ENCODE measurements at places on chromosomes 5 and 9. TPM values are rescaled to one million over a fixed set of nuclear protein-coding genes. Genes with fewer than 3 reads are reported as not detected.

GRCh38 chr5:135045488-135045887 is 11.5 kb upstream of the PITX1 start:
- no peak overlapping the region for H3K27ac ChIP-seq
- H3K4me3 ChIP-seq = no peak overlapping the region
- no peaks in the 10 kb centered on the region for H3K4me1 ChIP-seq
- no peak for DNase-seq
- no peaks in the 10 kb centered on the region for H3K36me3 ChIP-seq
- H3K27me3 ChIP-seq = peaks cover 65% of the 10 kb centered on the region

- H3K27me3 ChIP-seq = no peaks in the 10 kb centered on the region
- H3K4me3 ChIP-seq = no peak overlapping the region
- H3K4me1 ChIP-seq = no peaks in the 10 kb centered on the region
These were observed 51.0 kb downstream of the KIF4B start for GRCh38 chr5:155064580-155064979.

DNA sequence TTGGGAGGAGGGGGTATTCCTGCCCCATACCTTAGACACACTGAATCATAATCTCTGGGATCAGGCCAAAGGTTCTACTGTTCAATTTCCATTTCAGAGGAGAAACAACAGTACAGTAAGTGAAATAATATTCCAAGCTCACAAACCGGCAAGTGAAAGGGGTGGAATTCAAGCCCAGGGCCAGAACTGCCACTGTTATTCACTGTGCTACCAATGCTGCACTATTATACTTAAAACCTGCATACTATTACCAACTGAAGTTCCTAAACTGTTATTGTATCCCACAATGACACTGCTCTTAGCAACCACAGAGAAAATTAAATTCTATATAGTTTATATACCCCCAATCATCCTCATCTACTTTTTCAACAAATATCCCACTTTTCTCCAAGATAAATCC is 24.6 kb downstream of the SSBP2 start:
- H3K36me3 ChIP-seq = no peaks in the 10 kb centered on the region
- H3K27ac ChIP-seq = no peak overlapping the region
- H3K4me3 ChIP-seq = no peak overlapping the region

GRCh38 chr9:2967766-2968165 is 123.9 kb upstream of the PUM3 start:
- H3K4me3 ChIP-seq = no peak overlapping the region
- no peak for DNase-seq
- no peaks in the 10 kb centered on the region for H3K36me3 ChIP-seq
- no peaks in the 10 kb centered on the region for H3K4me1 ChIP-seq

GRCh38 chr9:78871452-78872331 is 574.8 kb downstream of the PSAT1 start:
- H3K4me1 ChIP-seq = no peaks in the 10 kb centered on the region
- H3K27me3 ChIP-seq = no peaks in the 10 kb centered on the region
- no peak overlapping the region for H3K27ac ChIP-seq

CSF2 gene
- total RNA-seq = 1,084 TPM

DNA sequence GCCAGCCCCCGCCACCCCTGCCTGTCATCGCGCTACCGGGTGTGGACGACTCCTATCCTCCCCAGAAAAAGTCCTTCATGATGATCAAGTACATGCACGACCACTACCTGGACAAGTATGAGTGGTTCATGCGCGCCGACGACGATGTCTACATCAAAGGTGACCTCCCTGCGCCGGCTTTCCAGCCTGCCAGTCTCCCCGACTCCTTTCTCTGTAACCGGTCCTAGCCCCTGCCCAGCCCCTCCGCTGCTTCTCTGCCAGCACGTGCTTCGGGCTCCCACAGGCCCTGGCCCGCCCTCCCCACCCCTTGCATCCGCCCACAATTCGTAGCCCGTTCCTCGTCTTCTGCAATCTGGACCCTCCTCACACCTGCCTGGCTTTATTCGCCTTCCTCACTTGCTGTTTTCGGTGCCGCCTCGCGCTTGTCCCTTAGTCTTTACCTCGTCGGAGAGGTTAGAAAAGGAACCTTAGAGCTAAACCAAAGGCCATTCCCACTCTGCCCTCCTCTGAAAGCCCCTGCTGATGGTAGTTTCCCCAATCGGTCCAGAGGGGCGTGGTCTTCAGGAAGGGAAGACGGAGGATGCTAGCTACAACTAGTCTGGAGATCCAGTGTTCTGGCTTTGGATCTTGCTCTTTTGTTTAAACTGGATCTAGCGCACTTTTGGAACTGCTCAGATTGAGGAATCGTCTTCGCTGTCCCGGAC is 1.4 kb downstream of the CHSY3 start:
- H3K36me3 ChIP-seq = no peaks in the 10 kb centered on the region
- peak overlapping the region; percentile 54 for H3K27ac ChIP-seq
- DNase-seq = peak; percentile 57
- H3K4me1 ChIP-seq = peaks cover 13% of the 10 kb centered on the region
- H3K4me3 ChIP-seq = peak overlapping the region; percentile 73
- peaks cover 50% of the 10 kb centered on the region for H3K27me3 ChIP-seq

- no peak overlapping the region for H3K27ac ChIP-seq
- H3K4me1 ChIP-seq = peaks cover 8% of the 10 kb centered on the region
- no peaks in the 10 kb centered on the region for H3K27me3 ChIP-seq
- H3K36me3 ChIP-seq = peaks cover 13% of the 10 kb centered on the region
- H3K4me3 ChIP-seq = no peak overlapping the region
- DNase-seq = no peak
These were observed 49.9 kb downstream of the LRRTM2 start for GRCh38 chr5:138824924-138825863.

ACER2 gene
- total RNA-seq = 1.3 TPM

- H3K27ac ChIP-seq = no peak overlapping the region
- peaks cover 6% of the 10 kb centered on the region for H3K27me3 ChIP-seq
- DNase-seq = no peak
- no peaks in the 10 kb centered on the region for H3K36me3 ChIP-seq
These were observed 140.0 kb upstream of the OTULINL start for GRCh38 chr5:14441641-14442040.

DNA sequence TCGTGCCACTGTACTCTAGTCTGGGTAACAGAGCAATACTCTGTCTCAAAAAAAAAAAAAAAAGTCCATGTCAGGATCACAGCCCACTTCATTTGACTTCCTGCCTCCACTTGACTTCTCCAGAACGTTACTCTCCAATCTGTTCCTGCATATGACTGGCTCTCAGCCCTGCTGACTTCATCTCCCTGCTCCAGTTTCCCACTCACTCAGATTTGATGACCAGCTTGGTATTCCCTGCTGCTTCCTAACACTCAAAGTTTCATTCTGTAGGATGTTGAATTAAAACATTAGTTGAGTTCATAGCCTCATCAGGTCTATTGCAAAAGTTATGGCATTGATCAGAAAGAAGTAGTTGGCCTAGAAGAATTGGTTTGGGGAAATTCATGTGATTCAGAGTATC is 52.3 kb downstream of the UGCG start:
- H3K4me3 ChIP-seq = no peak overlapping the region
- H3K27me3 ChIP-seq = peaks cover 4% of the 10 kb centered on the region
- no peaks in the 10 kb centered on the region for H3K36me3 ChIP-seq
- peaks cover 17% of the 10 kb centered on the region for H3K4me1 ChIP-seq

DNA sequence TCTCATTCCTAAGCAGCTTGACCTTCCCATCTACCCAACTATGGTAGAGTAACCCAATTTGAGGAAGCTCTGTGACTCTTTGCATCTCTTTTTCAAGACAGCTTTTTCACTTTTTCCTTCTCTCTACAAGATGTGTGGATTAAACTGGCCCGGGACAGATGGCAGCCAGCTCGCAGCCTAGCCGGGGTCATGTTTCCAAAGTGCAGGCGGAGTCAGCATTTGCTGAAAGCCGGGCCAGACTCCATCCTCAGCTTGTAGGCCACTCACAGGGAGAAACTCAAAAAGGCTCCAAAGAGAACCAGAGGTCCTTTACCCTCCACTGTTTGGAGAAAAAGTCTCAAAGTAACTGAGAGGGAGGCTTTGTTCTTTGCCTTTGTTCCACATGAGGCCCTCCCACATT is 286.8 kb upstream of the PANK3 start:
- H3K4me3 ChIP-seq = no peak overlapping the region
- H3K27me3 ChIP-seq = no peaks in the 10 kb centered on the region
- H3K27ac ChIP-seq = no peak overlapping the region
- H3K4me1 ChIP-seq = no peaks in the 10 kb centered on the region

AGXT2 gene
- total RNA-seq = not detected

GRCh38 chr9:74025402-74025925 is 471.7 kb upstream of the RORB start:
- no peak overlapping the region for H3K27ac ChIP-seq
- H3K36me3 ChIP-seq = no peaks in the 10 kb centered on the region
- no peak for DNase-seq
- H3K27me3 ChIP-seq = no peaks in the 10 kb centered on the region

- DNase-seq = no peak
- no peak overlapping the region for H3K27ac ChIP-seq
- H3K27me3 ChIP-seq = peaks cover 6% of the 10 kb centered on the region
- H3K4me3 ChIP-seq = no peak overlapping the region
- no peaks in the 10 kb centered on the region for H3K36me3 ChIP-seq
- H3K4me1 ChIP-seq = peaks cover 6% of the 10 kb centered on the region
These were observed 59.1 kb downstream of the GALNT12 start for GRCh38 chr9:98866435-98867102.

DNA sequence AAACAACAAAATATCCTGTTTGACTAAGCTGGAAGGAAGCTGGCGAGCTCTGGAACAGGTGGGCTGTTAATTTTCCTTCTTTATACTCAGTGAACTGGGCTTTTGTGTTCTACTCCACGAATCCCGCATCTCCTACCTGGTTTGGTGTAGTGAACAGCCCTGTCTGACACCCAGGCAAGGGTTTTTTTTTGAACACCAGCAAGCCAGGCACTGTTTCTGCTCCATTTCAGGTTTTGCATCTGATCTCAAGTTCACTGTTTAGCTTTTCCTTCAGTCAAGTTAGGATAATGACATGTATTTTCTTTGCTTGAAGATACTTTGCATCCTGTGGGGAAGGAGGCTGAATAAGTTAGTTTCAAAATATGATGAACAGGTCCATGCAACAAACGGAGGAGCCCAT is 204.5 kb downstream of the SEMA6A start:
- no peak overlapping the region for H3K27ac ChIP-seq
- no peaks in the 10 kb centered on the region for H3K27me3 ChIP-seq
- no peak for DNase-seq
- H3K4me3 ChIP-seq = no peak overlapping the region
- no peaks in the 10 kb centered on the region for H3K4me1 ChIP-seq

DNA sequence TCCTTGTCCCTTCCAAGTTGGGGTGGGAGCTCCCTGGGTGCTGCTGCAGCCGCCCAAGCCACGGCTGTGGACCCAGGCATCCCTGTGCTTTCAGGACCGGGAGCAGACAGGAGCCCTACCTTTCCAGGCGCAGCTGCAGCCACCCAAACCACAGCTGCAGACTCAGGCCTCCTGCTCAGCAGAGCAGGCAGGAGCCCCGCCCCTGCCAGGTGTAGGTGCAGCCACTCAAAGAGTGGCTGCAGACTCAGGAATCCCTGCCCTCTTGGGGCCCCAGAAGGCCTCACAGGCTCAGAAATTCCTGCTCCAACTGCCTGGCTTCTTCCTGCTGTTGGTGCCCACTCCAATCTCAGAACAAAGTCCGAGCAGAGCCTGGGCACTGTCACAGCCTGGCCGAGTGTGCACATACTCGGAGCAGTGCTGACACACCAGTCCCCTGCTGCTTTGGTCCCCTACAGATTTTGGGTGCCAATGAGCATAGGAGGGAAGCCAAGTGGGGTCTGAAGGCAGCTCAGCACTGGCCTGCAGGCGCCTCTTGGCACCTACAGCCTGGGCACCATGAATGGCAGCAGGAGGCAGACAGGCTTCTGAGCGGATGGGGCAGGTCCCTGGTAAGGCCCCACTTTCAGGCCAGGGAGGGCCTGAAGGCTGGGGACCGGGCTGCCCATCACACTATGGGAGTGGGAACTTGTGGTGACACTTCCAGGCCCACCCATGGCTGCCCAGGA is 6.0 kb upstream of the TESK1 start:
- H3K27ac ChIP-seq = no peak overlapping the region
- no peak for DNase-seq
- peaks cover 7% of the 10 kb centered on the region for H3K4me1 ChIP-seq
- H3K27me3 ChIP-seq = no peaks in the 10 kb centered on the region
- H3K36me3 ChIP-seq = peaks cover 3% of the 10 kb centered on the region
- no peak overlapping the region for H3K4me3 ChIP-seq

SLC45A2 gene
- total RNA-seq = not detected

- peak overlapping the region; percentile 92 for H3K4me3 ChIP-seq
- DNase-seq = peak; percentile 69
- peaks cover 13% of the 10 kb centered on the region for H3K36me3 ChIP-seq
- peak overlapping the region; percentile 93 for H3K27ac ChIP-seq
- H3K27me3 ChIP-seq = no peaks in the 10 kb centered on the region
- peaks cover 56% of the 10 kb centered on the region for H3K4me1 ChIP-seq
These were observed 2.6 kb downstream of the CEMIP2 start for GRCh38 chr9:71765693-71766092.

DNA sequence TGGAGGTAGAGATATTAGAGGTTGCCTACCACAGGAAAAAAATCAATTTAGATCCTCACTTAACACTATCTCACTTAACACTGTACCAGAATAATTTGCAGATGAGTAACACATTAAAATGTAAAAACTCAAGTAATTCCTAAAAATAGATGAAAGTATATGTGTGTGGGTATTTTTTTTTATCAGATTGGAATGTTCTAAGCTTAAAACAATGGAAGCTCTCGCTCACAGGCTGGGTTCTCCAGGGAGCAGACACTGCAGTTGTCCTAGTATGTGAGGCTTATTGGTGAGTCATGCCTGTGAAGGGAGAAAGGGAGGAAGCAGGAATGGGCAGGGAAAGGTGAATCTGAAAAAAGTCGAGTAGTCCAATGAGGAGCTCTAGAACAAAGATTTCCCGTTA is 181.3 kb upstream of the ZNF608 start:
- no peak for DNase-seq
- H3K27ac ChIP-seq = no peak overlapping the region
- H3K27me3 ChIP-seq = no peaks in the 10 kb centered on the region

- H3K27me3 ChIP-seq = peaks cover 8% of the 10 kb centered on the region
- peaks cover 3% of the 10 kb centered on the region for H3K36me3 ChIP-seq
- H3K4me3 ChIP-seq = peak overlapping the region; percentile 95
- peak overlapping the region; percentile 92 for H3K27ac ChIP-seq
These were observed 522 bp downstream of the CDK20 start for GRCh38 chr9:87973730-87974292.

- H3K4me1 ChIP-seq = peaks cover 53% of the 10 kb centered on the region
- no peak overlapping the region for H3K4me3 ChIP-seq
- H3K36me3 ChIP-seq = peaks cover 57% of the 10 kb centered on the region
- no peak for DNase-seq
- no peaks in the 10 kb centered on the region for H3K27me3 ChIP-seq
- no peak overlapping the region for H3K27ac ChIP-seq
These were observed 14.3 kb downstream of the JADE2 start for GRCh38 chr5:134539732-134540131.

ANKRD18A gene
- 4.5 TPM for total RNA-seq

DNA sequence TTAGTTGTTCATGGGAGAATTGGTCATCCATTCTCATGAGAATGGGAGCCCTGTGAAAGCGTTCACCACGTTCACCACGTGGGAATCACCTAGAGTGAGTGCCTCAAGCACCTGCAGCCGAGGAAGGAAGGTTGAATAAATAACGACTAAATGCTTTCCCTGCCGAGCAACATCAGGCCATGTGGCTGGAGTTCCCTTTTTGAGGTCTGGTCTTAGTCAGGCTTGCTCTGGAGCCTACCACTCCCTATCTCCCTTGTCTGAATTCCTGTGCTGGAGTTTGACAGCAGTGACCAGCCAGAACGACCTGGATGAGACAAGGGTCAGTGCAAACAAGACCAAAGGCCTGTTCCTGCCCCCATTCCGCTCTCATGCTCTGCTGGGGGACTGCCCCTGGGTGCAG is 28.5 kb downstream of the KCNMB1 start:
- H3K4me1 ChIP-seq = no peaks in the 10 kb centered on the region
- no peaks in the 10 kb centered on the region for H3K36me3 ChIP-seq
- DNase-seq = no peak
- peaks cover 8% of the 10 kb centered on the region for H3K27me3 ChIP-seq
- H3K4me3 ChIP-seq = no peak overlapping the region
- H3K27ac ChIP-seq = no peak overlapping the region
